Stimulated activated CD8-positive, alpha-beta memory T cell treated with anti-CD3 and anti-CD28 coated beads, Interleukin-2, amount 100 ng/mL, for 48 hours (primary cell): ENCODE measurements at places on chromosomes 1 and 21.

GRCh38 chr1:239363930-239364329 lies 22.4 kb upstream of the CHRM3 start:
- DNase-seq: no peak

DNA sequence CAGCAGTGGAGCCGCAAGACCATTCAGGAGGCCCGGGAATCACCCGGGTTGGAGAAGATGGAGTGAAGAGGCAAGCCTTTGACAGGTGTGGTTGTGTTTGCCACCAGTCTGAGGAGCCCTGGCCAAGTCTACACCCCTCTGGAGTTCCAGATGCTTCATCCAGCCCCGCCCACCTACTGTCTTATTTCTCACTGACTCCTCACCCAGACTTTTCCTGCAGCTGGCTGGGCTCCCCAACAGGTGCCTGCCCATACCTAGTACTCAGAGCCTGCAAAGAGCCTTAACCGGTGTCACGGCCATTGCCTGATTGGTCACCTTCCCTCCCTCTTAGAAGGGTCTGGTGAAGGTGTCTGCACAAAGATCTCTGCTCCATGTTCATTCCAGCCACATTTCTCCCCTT lies 16.0 kb downstream of the SLC9A1 start:
- no peak for DNase-seq

- DNase-seq: no peak
Observed at GRCh38 chr1:47228644-47229030, 3.4 kb downstream of the TAL1 start.

- no peak for DNase-seq
Observed at GRCh38 chr1:159005676-159006075, 4.0 kb upstream of the IFI16 start.

GRCh38 chr1:185790194-185790735 lies 56.1 kb downstream of the HMCN1 start:
- no peak for DNase-seq

GRCh38 chr1:222530852-222531251 lies 17.1 kb downstream of the HHIPL2 start:
- no peak for DNase-seq

GRCh38 chr1:198657550-198658064 lies 18.8 kb downstream of the PTPRC start:
- no peak for DNase-seq

GRCh38 chr1:66945316-66945715 lies 20.5 kb downstream of the MIER1 start:
- DNase-seq: no peak

DNA sequence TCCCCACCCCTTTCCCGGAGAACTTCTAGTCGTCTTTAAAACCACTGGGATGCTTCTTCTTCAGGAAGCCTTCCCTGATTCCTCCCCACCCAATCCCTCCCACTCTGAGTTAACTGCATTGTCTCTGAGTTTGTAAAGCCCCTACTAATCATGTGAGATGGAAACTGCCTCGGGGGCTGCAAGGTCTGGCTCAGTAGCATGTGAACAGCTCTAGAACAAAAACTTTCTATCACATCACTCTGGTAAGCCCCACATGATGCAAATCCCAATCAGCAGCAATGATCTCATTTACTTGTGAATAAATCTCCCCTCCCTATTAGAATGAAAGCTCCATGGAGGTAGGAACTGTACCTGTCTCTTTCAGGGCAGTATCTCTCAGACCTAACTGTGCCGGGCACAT lies 141.0 kb upstream of the JUN start:
- no peak for DNase-seq
